Brain pericyte (primary cell): ENCODE measurements at places on chromosomes 12 and 14.

DNA sequence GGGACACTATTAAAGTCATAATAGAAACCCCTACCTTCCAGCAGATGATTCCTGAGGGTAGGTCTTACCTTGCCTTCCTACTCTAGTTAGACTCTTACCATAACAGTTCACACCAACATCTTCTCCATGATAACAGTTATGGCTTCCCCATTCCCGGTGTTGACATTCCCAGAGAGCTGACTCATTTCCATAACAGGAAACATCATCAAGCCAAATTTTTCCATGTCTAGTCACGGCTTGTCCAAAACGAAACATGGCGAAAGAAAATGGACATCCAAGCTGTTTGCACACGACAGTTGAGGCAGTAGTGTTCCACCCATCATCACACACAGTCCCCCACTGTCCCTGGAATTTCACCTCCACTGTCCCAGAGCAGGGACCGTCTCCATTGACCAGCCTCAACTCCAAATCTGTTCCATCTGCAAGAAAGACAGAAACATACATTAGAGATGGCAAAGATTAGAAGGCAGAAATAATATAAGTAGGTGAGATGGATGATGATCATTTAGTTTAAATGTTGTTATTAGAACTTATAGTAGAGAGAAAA lies 10.6 kb downstream of the CD163L1 start:
- DNase-seq = no peak

DNA sequence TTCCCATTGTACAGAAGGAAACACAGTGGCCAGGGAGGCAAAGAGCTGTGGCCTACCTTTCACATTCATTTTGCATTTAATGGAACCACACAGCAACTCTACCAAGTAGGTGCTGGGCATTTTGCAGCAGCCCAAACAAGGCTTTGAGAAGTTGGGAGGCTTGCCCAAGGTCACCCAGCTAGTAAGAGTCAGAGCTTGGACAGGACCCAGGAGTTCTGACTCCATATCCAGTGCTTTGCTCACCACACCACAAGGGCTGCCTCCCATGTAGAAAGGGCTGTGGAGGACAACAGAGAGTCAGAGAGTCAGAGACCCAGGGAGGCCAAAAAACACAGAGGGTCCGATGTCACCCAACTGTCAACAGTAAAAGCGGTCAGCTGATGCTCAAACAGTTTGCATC lies 400.2 kb downstream of the BCL11B start:
- DNase-seq = no peak

DNA sequence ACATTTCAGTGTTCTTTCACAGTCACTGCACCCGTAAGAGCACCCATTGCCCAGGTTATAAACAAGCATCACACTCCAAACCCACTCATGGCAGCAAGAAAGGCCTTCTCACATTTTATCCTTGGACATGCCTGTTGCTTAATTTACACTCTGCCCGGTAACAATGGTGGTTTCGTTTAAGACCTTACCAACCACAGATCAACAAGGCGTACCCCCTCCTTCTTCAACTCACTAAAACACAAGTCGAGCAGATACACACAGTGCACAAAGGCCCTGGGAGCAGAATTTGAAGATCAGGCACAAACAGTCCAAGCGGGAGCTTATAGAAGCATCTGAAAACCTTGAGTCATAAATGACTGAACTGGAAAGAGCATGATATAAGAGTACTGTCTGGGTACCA lies 98.1 kb downstream of the GALC start:
- no peak for DNase-seq

GRCh38 chr12:125371033-125371432 lies 305.8 kb downstream of the AACS start:
- no peak for DNase-seq

GRCh38 chr14:91298576-91298975 lies 54.1 kb upstream of the GPR68 start:
- DNase-seq = no peak

- DNase-seq = no peak
Observed at GRCh38 chr14:85461432-85462133, 68.4 kb upstream of the FLRT2 start.

GRCh38 chr14:76926521-76927251 lies 100.5 kb downstream of the LRRC74A start:
- no peak for DNase-seq

- DNase-seq = no peak
Observed at GRCh38 chr12:81039231-81039630, 38.6 kb upstream of the ACSS3 start.

DNA sequence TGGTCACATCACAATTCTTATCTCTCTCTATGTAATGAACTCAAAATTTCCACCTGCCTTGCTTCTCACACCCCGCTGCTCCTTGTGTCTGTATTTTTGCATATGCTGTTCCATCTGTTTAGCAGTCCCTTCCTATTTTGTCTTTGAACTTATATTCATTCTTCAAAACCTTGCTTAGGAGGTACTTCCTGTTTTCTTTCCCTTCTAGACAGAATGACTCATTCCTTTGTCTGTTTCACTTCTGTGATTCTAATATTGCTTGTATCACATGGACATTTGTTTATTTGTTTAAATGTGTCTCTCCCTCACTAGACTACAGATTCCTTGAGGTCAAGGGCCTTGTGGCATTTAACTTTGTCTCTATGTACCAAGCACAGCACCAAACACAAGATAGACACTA lies 424.2 kb downstream of the ETNK1 start:
- DNase-seq = no peak

DNA sequence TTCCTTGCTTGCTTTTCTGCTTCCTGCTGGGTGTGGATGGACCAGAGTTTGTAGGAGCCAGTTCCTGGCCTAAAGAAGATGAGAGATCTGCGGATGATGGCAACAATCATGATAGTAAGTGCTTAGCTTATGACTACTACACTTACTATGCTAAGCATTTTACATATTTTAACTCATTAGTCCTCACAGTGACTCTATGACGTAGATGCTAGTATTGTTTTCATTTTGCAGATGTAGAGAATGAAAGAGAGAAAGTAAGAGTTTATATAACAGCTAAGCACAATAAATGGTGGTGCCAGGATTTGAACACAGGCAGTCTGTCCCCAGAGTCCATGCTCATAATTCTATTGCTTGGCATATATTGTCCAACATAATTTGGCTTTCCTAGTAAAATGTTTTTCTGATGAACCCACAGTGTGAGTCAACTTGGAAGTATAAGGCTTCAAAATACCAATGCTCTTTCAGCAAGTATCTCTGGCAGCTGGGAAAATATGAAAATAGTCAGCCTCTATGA lies 363.2 kb upstream of the DDHD1 start:
- no peak for DNase-seq

- no peak for DNase-seq
Observed at GRCh38 chr12:42484996-42485395, 104.5 kb downstream of the PRICKLE1 start.
